ENCODE measurements at places on chromosomes 6 and 20.
A peak's percentile ranks its signal among the peaks of the same experiment; 100 is the strongest.

DNA sequence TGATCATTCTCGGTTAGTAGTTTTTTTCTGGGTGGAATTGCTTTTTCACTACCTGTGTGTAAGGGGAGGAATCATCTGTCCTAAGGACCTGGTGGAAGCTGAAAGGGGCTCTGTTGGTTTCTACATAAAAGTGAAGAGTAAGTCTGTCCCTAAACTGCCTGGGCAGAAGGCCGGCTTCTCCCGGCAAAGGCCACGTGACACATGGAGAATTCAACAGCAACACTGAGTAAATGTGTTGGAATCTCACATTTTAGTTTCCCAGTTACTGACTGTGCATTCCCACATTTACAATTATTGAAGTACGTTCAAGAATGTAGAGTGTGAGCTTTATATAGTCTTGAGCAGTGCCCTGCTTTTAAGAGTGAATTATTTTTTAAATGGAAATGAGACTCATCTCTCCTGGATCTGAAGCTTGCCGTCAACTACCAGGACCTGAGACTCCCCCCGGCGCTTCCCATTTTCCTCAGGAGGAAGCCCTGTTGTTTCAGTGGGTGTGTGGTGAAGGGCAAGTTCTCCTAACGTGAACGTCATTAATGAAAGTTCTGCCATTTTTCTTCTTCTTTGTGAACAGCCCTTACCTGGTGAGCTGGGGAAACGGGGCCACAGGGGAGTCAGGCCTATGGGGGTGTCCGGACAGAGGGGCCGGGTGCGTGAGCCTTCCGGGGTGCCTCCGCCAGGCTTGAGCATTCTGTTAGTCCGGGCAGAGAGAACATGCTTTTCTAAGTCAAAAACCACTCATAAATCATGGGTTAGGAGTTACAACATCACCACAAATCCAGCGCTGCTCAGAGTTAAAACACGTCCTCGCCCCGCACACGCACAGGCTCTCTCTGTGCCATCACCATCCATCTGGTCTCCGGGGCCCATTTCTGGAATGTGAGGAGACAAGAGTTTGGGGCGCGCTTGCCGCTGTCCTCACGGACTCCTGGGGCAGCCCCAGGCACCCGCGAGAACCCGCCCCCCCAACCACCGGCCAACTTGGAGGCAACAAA lies 56.6 kb upstream of the SMOC2 start:
- DNase-seq, result no peak

- no peak for DNase-seq
Observed at GRCh38 chr6:169927711-169928110, 176.3 kb downstream of the ERMARD start.

DNA sequence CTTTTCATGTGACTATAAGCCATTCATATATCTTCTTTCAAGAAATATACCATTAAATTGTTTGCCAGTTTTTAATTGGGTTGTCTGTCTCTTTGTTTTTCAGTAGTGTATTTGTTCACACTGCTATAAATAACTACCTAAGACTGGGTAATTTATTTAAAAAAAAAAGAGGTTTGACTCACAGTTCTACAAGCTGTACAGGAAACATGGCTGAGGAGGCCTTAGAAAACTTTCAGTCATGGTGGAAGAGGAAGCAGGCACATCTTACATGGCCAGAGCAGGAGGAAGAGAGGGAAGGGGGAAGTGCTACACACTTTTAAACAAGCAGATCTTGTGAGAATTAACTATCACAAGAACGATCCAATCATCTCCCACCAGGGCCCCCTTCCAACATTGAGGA lies 255.3 kb downstream of the EPM2A start:
- DNase-seq, result no peak

GRCh38 chr6:11688425-11688709 lies 90.2 kb downstream of the ADTRP start:
- no peak for DNase-seq

DNA sequence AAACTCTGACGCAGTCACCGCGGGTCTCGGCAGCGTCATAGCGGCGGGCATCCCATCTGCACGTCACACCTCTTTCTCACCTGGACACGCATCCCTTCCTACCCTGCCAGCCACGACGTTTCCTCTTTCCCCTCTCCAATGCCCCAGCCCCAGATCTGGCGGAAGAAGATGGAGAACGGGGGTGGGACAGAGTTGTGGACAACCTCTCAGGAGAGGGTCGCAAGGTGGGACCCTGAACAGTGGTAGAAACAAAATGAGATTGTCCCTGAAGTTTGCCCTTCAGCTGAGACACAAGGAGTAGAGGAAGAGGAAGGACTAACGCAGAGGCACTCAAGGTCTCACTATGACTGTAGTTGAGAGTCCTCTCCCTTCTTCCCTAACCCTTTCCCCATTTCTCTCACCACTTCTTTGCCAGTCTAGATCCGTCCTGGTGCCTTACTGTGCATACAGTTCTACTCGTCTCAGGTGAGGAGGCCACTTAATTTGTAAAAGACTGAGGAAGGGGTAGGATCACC lies 562 bp downstream of the TRIM39 start:
- no peak for DNase-seq

- DNase-seq, result no peak
Observed at GRCh38 chr6:148203970-148204369, 138.7 kb upstream of the SASH1 start.

DNA sequence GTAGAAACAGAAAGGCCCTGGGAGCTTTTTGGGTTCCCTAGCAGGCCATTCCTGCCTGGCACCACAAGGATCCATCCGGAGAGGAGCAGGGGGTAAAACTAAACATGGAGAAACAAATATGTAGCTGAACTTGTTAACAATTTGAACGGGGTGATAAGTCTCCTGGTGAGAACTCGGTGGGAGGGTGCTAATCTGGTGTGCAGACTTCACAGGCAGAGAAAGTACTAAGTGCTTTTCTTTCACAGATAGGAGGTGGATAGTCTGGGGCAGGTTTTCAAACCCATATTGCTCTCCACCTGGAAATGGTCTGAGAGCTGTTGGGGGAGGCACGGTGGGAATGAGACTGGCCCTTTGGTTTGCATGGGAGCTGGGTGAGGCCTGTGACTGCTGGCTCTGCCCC lies 196.3 kb upstream of the FUT9 start:
- no peak for DNase-seq

DNA sequence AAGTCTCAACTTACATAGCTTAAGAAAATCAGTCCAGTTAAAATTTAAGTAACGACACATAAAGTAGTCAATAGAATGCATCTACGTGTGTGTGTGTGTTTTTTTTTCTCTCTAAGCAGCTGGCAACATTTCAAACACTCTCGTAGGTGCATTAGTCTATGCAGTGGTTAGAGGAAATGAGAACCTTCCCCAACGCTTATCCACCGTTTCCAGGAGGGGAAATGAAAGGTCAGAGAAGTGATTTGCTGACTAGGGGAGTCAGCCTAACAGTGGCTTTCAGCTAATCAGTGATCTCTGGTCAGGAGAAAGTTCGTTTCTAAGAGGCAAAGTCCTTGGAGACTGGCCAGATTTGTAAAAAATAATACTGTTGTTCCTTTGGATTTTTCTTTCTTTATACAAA lies 806.6 kb downstream of the C6orf118 start:
- no peak for DNase-seq

- DNase-seq, result no peak
Observed at GRCh38 chr20:48777005-48777404, 50.8 kb downstream of the PREX1 start.

DNA sequence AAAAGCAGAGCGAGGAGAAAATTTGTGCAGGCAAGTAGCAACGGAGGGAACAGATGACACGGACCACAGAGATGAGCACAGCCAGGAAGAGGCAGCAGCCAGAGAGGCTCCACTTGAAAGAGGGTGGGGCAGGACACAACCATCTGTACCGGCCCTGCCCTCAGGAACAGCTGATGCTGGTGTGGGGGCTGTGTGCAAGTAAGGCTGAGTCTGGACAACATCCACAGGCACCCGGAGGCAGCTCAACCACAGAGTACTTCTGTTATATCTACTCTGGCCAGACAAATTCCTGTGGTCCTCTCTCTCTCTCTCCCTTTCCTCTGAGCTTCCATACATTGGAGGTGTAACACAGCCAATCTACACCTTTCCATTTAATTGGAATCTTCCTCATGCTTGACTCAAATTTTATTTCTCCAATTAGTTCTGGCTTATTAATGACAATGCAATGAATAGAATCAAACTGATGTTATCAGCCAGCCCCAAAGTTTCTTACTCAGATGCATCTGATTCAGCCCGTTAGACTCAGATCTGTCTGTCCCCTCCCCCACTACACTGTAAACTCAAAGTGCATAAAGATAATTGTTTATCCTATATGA lies 24.9 kb downstream of the KIF13A start:
- no peak for DNase-seq

DNA sequence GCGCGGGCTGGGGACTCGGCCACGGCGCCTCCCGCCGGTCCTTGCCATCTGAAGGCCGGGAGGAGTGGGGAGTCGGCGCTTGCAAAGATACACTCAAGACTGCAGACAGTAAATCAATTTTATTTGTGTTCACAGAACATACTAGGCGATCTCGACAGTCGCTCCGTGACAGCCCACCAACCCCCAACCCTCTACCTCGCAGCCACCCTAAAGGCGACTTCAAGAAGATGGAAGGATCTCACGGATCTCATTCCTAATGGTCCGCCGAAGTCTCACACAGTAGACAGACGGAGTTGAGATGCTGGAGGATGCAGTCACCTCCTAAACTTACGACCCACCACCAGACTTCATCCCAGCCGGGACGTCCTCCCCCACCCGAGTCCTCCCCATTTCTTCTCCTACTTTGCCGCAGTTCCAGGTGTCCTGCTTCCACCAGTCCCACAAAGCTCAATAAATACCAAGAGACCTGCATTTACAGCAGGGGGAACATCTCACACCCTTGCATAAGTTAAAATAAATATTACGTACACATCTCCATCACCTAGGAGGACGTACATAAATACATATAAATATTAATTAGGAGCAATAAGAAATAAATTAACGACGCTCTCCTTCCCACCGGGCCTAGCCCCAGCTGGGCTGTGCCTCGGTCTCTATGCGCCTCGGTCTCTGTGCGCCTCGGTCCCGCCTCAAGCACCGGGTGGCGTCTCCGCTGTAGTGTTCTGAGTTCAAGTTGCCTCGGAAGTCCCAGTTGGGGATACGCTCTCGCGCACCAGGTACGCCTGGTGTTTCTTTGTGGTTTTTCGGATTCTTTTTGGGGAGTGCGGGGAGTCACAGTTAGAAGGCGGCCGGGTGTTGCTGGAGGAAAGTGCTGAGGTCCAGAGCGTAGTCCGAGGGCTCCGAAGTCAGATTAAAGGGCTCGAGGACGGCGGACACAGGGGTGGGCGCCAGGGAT lies 889 bp upstream of the FLOT1 start:
- peak; percentile 59 for DNase-seq

DNA sequence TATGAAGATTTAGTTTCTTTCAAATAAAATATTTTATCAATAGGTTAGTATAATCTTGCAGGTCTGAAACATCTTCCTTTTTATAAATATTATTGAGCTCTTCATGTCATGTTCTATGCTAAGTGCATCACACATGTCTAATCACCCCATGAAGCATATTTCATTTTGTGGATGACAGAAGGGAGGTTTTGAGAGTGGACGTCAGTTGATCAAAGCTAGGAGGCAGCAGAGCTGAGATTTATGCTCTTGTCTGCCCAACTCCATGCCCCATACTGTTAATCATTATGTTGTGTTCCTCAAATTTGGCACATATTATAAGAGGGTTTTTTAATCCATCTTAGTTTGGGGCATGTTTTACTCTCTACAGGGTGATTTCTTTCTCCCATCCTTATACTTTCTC lies 22.7 kb downstream of the DSE start:
- DNase-seq, result no peak

- DNase-seq, result no peak
Observed at GRCh38 chr20:46031014-46031569, 2.1 kb downstream of the SLC12A5 start.

DNA sequence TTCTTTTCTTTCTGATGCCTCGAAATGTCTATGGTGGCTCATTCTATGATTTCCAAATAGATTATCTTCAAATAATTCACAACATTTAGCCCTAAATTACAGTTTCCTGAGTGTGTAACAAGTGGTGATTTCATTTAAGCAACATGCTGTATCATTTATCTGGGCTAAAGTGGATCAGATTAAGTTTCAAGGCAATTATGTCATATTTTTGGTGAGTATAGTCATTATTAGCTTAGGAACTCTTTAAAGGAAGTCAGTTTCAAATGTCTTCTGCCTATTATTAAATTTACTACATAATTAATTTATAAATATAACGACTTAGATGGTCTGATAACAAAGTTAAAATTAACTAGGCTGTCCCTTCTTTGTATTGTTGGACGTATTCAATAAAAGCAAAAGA lies 847.9 kb upstream of the FLRT3 start:
- no peak for DNase-seq

DNA sequence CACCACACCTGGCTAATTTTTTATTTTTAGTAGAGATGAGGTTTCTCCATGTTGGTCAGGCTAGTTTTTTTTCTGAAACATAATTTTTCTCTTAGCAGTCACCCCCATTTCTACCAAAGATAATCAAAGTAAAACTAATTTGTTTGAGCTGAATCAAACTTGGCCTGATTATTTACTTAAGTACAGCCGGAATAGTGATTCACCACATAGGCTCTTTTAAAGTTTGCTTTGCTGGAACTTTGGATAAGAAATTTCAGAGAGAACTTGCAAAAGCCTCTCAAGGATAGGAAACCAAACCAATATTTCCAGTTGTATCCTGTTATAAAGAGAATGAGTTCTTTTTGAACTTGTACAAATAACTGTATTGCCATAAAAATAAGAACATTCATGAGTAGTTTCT lies 105.0 kb upstream of the SYNCRIP start:
- peak; percentile 10 for DNase-seq

GRCh38 chr20:33280000-33280680 lies 2.9 kb upstream of the BPIFB1 start:
- no peak for DNase-seq

DNA sequence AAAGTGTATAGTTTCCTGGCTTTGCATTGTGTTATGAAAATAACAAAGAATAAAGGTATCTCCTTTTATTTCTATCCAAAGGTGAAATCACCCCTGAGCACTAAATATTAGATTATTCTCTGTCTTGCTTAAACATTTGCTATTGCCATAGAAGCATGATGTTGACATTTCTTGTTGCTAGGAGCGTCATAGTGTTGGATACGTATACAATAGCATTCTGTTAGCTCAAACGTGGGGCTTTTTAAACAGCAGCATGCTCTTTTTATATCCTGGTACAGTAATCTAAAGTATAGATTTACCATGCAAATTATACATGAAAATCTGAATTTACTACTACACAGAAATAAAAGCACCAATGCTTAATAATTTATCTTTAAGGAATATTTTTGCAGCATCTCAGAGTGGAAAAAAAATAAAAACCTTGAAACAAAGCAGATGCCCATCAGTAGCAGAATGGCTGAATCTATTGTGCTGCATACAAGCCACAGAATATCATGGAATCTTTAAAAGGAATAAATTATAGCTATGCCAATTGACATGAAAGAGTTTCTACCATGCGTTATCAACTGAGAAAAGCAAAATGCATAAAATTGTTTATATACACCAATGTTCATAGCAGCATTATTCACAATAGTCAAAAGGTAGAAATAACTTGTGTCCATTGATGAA lies 9.6 kb upstream of the HSF2 start:
- DNase-seq, result peak; percentile 27

GRCh38 chr6:4023240-4023639 lies 55.7 kb downstream of the FAM217A start:
- no peak for DNase-seq

DNA sequence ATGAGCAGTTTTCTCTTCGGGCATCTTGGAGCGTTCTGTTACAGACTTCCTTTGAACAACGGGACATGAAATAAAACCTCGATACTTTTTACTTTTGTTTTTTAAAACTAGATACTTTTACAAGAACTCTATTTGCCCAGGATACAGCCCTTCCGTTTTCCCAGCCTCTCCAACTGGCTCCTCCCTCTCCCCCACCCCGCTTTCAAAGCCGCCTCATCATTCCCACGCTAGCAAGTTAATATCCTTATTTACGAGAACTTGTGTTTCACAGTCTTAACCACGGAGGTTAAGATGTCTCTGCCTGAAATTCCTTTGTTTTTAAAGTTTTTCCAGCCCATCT lies 241 bp upstream of the CFAP206 start:
- no peak for DNase-seq
